ENCODE measurements at places on chromosomes 16 and 17.

GRCh38 chr17:17134957-17135333 lies 71.2 kb downstream of the PLD6 start:
- no peak for DNase-seq

GRCh38 chr16:14309001-14309886 lies 238.1 kb downstream of the MRTFB start:
- DNase-seq, result no peak

DNA sequence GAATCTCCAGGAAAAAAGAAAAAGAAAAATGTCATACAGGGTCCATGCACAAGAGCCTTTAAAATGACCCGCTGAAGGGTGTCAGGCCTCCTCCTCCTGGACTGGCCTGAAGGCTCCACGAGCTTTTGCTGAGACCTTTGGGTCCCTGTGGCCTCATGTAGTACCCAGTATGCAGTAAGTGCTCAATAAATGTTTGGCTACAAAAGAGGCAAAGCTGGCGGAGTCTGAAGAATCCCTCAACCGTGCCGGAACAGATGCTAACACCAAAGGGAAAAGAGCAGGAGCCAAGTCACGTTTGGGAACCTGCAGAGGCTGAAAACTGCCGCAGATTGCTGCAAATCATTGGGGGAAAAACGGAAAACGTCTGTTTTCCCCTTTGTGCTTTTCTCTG lies 845 bp downstream of the STH start:
- DNase-seq, result no peak

- no peak for DNase-seq
Measured at GRCh38 chr16:73483076-73483791, 435.3 kb upstream of the ZFHX3 start.

DNA sequence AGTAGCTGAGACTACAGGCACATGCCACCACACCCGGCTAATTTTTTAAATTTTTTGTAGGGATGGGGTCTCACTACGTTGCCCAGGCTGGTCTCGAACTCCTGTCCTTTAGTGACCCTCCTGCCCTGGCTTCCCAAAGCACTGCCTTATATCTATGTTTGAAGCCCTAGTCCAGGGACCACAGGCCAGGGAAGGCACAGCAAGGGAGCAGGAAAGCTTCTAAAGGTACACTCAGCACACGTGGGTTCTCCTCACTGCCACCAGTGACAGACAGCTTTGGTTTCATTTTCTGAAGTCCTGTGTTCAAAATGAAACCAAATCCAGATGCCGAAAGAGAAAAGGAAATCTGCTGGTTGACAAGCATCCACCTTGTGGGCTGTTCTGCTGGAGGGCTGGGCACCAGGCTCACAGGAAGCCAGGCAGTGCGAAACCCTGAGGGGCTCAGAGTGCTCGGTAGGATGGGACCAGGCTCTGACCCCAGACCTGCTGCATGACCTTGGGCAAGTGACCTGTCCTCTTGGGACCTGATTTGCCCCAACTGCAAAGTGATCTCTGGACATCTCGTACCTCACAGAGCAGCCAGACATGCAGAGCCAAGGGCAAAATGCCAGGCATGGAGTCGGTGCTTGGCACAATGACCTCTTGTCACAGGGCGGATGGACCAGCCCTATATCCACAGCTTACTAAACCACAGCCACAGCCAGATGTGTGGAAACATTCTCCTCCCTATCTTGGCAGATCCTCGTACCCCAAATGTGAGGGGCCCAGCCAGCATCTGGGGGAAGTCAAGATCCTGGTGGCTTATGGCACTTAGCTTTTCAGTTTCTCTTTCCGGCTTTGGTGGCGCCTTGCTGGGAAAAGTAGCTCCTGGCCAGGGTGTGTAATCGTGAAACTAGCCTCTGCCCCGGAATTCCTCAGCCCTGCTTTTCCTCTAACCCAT lies 2.8 kb upstream of the SOCS1 start:
- no peak for DNase-seq

GRCh38 chr16:68732042-68732680 lies 4.9 kb upstream of the CDH1 start:
- no peak for DNase-seq

GRCh38 chr16:85816159-85816558 lies 16.7 kb downstream of the COX4I1 start:
- no peak for DNase-seq

DNA sequence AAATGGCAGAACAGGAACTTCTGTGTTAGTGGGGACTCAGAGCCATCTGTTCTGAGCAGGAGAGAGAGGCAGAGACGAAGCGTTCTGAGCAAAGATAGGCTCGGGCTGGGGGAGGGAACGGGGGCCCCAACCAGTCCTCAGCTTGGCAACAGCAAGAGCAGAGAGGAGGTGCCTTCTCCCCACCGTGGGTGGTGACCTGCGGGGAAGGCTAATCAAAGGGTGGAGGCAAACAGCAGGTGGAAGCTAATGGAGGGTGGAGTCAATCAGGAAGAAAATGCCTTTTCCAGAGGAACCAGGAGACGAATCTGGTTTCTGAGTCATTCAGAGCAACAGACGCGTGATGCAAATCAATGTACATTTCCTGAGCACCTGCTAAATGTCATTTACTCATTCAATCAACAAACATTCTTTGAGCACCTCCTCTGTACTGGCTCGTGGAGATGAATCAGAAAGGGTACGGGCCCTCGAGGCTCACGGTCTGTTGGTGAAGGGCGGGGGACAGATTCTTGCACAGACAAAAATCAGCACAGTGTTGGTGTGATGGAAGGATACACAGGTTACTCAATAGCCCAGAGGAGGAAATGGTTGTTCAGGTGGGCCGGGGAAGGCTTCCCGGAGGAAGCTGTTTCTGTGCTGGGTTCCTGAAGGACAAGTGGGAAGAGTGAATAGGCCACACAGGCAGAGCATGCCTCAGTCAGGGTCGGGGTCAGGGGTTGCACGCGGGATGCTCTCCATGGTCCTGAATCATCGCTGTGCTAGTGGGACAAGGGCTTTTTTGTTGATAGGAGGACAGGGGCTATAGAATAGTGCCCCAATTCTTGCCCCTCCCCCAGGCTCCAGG lies 5.7 kb upstream of the SPNS2 start:
- no peak for DNase-seq

GRCh38 chr17:77916264-77916663 lies 42.2 kb upstream of the TNRC6C start:
- DNase-seq, result no peak

DNA sequence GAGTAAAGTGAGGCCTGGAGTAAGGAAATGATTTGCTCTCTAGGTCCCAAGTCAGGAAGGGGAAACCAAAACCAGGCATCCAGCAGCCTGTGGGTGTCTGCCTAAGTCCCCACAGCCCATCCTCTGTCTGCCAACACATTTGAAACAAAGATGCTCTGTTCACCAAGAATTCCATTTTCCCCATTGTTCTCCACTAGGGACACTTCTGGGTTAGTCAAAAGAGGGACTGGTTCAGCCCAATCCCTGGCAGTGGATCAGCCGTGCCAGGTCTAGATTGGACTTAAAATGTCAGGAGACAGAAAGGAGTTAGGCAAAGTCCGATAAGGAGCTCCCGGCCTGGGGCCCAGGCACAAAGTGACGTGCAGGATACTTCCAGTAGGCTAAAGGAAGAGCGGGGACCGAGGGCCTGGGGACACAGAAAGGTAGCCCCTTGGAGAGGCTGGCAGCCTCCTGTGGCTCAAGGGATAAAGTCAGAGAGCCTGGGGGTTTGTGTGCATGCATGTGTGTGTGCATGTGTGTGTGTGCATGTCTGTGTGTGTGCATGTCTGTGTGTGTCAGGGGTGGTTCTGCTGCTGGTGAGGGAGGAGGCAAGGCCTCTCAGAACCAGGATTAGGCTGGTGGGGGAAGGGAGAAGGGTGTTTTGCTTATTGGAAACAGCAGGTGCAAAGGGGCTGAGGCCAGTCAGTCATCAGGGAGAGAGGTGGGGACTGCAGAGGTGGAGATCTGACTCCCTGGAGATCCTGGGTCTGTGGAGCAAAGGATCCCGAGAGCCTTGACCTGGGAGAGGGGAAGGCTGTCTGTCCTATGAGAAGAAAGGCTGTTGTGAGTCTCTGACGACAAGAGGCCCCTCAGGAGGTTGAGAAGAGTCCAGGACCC lies 41.7 kb upstream of the IL34 start:
- DNase-seq, result no peak

DNA sequence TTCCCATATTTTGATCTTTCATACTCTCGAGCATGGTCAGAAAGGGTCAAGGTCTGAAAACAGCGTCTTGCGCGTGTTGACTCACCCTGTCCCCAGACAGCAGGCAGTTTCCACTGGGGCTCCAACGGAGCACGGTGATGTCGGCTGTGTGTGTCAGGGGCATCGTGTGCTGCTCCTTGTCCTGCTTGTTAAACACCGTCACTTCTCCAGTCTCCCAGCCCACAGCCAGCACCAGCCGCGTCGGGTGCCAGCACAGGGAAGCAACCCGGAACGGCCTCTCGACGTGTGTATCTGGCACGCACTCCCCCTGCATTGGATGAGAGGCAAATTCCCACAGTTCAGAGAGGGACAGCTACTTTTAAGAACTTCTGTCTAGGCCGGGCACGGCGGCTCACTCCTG lies 9.6 kb downstream of the IFT140 start:
- DNase-seq, result no peak
